Activated naive CD4-positive, alpha-beta T cell treated with anti-CD3 and anti-CD28 coated beads for 36 hours (primary cell): ENCODE measurements at places on chromosomes 1 and 21. TPM values are rescaled to one million over a fixed set of nuclear protein-coding genes. Genes with fewer than 3 reads are reported as not detected.

DNA sequence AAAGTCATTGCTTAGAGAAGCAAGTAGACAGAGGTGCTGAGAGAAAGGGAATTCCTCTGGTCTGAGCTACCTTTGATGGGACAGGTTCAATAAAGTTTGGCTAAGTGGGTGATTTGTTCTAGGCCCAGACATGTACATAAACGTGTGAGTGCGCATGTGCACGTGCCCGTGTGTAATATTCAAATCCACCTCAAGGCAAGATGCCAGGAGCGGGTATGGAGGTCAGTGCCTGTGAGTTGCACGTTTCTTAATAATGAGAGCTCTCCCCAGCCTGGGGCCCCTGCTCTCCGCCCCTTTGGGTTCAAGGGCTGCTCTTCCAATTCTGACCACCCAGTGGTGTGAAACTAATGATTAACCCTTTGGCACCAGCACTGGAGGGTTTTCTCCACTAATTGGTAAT, 53.8 kb upstream of the LMO4 start:
- no peak for DNase-seq

DNA sequence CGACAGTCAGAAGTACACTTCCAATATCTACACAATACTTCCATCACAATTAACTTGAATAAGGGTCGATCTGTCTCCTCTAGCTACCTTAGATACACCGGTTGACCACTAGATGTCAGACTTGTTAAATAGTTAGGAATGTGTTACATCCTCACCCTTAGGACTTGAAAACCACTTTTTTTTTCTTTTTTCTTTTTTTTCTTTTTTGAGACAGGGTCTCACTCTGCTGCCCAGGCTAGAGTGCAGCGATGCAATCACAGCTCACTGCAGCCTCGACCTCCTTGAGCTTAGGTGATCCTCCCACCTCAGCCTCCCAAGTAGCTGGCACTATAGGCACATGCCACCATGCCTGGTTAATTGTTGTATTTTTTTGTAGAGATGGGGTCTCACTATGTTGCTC, 120.4 kb upstream of the GREM2 start:
- no peak for DNase-seq

DNA sequence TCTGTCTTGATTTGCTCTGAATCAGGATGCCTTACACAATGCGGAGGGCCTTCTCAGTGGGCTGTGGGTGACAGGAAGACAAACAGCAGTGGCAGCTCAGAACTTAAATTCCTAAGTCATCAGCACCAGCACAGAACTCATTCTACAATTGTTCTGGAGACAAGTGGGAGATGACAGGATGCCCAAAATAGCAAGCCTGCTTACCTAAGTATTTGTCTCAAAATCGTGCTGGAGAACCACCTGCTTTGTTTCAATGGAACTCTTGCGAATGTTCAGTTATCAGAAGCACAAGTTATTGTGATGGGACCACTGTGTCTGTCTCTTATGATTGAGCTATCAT, 76.1 kb downstream of the VCAM1 start:
- DNase-seq: no peak

DNA sequence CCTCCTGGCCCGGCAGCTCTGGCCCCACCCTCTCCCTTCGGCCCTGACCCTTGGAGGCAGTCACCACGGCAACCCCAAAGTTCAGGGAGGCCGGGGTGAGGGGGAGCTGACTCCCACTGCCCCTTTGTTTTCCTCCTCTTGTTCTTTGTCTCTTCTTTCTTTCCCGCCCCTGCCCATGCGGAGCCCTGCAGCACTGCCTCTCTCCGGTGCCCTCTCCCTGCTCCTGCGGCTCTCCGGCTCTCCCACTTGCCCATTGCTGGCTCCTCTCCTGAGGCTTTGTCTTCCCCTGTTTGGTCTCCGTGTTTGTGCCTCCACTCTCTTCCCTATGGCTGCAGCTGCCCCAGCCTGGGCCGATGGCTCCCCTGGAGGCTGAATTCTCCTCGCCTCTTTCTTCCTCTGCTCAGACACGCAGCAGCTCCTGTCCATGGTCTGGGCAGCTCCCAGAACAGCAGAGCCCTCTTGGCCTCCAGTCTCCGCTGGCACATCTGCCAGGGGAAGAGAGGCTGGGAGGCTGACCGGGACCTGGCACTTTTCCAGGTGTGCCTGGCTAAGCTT, 5.8 kb downstream of the CELSR2 start:
- no peak for DNase-seq

- DNase-seq: no peak
Measured at GRCh38 chr1:37399205-37399604, 75.2 kb upstream of the ZC3H12A start.

- no peak for DNase-seq
Measured at GRCh38 chr1:89490389-89490788, 34.2 kb upstream of the LRRC8B start.

DNA sequence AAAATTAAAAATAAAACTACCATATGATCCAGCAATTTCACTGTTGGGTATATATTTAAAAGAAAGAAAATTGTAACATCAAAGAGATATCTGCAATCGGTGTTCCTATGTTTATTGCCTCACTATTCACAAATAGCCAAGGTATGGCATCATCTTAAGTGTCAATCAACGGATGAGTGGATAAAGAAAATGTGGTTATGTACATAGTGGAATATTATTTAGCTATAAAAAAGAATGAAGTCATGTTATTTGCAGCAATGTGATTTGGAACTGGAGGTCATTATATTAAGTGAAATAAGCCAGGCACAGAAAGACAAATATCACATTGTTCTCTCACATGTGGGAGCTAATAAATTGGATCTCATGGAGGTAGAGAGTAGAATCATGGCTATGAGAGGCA, 76.3 kb downstream of the RD3 start:
- no peak for DNase-seq

DNA sequence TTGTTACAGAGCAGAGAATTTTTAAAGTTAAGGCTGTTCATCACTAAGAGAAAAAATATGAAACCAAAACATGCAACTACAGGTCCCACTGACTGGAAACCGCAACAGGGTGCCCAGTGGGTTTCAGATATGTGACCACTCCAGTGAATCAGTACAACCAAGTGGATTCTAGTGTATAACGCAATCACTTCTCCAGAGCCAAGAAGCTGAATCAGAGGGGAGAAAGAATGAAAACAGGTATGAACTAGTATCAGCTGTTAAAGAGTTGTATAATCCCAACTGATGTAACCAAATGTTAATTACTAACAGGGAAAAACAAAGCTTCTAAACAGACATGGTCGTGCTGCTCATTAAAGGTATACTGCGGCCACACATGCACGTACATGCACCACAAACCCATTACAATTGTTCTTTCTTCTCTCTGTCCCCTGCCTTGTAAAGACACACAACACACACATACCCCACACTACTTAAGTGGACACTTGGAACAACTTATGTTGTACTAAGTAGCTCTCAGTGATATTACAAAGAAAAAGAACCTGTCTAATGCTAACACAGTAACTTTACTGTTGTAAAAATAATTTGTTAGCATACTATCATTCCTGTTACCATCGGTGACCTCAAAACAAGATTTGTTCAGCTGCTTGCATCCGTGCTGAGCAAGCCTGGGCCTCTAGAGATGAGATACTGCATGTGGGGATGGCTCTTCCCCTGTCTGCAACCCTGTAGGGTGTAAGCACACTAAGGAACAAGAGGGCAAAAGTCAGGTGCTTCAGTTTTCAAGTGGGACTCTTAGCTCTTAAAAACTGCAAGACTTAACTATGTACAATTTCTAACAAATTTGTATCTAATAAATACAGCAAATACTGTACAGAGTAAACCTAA, 74.2 kb downstream of the PTPN14 start:
- no peak for DNase-seq

- DNase-seq: peak; percentile 55
Measured at GRCh38 chr1:119139403-119139802, 1.1 kb downstream of the WARS2 start.

DNA sequence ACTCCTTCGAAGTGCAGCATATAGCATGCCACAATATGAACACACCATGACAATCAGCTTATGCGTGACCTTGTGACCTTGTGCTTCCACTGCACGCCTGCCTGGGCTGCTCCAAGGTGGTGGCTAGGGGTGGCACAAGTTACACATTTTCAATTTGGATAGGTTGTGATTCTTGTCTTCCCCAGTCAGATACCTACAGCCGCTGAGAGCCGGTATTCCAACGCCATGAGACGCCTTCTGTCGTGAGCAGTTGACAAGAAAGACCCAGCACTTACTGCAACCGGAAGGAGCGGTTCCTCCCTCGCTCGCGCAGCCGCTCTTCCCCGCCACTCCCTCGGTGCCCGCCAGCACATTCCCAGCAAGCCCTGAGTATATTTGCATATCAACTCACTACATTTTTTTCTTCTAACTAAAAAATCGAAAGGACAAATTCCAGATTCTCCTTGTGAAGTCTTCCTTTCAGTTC, 359 bp upstream of the RNU11 start:
- DNase-seq: peak; percentile 93

DNA sequence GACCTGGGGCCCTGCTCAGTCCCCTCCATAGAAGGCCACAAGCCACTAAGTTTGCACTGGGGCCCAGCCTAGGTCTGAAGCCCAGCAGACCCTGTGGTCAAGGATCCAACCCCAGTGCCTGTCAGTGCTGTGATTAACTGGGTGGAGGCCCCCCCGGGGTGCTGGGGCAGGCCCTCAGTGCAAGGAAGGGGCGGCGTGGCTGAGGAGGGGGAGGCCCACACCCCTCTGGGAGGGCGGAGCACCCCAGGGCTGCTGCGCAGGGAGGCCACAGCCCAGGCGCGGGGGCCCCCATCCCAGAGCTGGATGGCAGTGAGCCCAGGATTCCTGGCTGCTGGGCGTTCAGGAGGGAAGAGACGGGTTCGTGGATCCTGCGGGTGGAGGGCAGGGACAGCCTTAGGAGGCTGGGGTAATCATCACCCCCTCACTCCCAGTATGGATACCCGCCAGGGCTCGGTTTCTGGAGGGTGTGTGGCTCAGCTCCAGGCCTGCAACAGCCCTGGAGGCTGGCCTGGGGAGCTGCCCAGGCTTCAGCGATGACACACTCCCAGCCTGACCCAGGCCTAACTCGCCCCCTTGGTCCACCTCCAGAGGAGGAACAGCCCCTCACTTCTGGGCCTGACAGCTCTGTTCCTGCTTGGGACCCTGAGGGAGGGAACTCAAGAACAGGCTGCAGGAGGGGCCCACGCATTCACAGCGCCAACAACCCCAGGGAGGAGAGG, 890 bp downstream of the GJC2 start:
- DNase-seq: no peak

DNA sequence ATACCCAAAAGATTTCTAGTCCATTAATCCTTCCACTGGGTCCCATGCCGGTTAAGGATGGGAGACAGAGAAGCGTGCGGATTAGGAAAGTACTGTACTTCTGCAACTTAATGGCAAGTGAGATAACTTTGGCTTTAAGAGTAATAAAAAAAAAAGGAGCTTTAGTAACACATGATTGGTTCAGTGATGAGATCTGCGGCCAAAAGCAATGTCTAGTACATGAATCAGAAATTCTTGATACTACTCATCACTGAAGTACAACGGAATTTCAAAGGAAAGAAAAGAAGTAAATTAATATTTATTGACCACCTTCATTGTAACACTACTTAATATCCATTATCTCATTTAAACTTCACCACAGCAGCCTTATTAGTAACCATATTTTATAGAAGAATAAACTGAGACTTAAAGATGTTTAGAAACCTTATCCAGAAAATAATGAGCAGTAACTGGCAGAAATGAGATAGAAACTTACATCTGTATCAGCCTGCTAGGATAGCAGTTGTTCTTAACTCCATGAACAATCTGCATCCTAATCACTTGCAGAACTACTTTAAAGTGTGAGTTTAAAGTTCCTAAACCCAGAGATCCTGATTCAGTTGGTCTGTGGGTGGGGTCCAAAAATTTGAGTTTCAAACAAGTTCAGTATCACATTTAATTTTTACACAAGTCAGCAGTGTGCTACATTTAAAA, 14.1 kb upstream of the NUF2 start:
- no peak for DNase-seq

- no peak for DNase-seq
Measured at GRCh38 chr1:190000365-190000872, 477.2 kb downstream of the BRINP3 start.

- DNase-seq: no peak
Measured at GRCh38 chr1:48216941-48217340, 5.6 kb upstream of the SLC5A9 start.

GRCh38 chr1:112714313-112715263, 544 bp downstream of the PPM1J start:
- no peak for DNase-seq

- DNase-seq: no peak
Measured at GRCh38 chr1:42929434-42930177, 29.1 kb downstream of the SLC2A1 start.

DNA sequence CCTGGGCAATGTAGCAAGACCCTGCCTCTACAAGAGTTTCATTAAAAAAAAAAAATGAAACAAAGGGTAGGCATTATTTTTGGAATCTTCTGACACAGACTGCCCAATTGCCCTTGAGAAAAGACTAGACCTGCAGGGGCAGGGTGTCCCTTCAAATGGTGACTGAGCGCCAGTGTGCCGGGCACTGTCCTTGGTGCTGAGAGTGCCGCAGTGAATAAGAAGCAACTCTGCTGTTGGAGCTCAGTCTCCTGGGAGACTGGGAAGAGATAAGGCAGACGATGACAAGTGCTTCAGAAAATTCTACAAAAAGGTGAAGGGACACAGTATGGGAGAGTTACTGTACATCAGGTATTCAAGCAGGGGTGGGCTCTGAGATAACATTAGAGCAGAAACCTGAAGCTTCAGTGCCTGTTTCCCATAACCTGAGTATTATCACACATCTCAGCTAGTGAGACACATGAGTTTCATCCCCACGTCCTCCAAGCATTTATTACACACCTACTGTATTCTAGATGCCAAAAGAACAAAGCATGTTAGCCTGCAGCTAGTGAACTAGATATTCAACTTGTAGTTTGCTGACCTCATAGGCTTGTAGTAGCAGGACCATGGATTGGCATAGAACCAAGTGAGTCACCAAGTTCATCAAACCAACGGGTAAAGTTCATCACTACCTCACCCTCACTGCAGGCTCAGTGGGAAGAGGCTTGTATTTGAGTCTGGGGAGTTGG, 18.4 kb upstream of the RPL11 start:
- peak; percentile 55 for DNase-seq

DMBX1 gene
- not detected for total RNA-seq

KCNE2 gene
- total RNA-seq: not detected

OLFML2B gene
- 1.7 TPM for total RNA-seq

MXRA8 gene
- total RNA-seq: 0.54 TPM

SPAG17 gene
- not detected for total RNA-seq

GJC2 gene
- 0.17 TPM for total RNA-seq

C2CD4D gene
- total RNA-seq: 2.7 TPM

NDC1 gene
- 25.9 TPM for total RNA-seq

OR2L13 gene
- not detected for total RNA-seq

KLHDC9 gene
- total RNA-seq: 0.33 TPM

COL24A1 gene
- not detected for total RNA-seq

GSTM5 gene
- total RNA-seq: not detected

KRTAP12-2 gene
- total RNA-seq: not detected

CAPZB gene
- 362 TPM for total RNA-seq
